ENCODE measurements at places on chromosomes 16 and 17.

GRCh38 chr17:12133183-12133582 is 112.5 kb downstream of the MAP2K4 start:
- no peak for DNase-seq

- DNase-seq = no peak
Measured at GRCh38 chr16:82177555-82177954, 7.5 kb upstream of the MPHOSPH6 start.

- DNase-seq = no peak
Measured at GRCh38 chr17:4249452-4250029, 14.2 kb downstream of the ANKFY1 start.

GRCh38 chr16:66422366-66422765 is 4.7 kb upstream of the BEAN1 start:
- DNase-seq = no peak

- DNase-seq = no peak
Measured at GRCh38 chr17:57288773-57289121, 32.4 kb downstream of the MSI2 start.

- peak; percentile 51 for DNase-seq
Measured at GRCh38 chr17:1736348-1737281, 6.1 kb upstream of the SERPINF2 start.

- no peak for DNase-seq
Measured at GRCh38 chr17:38328620-38329019, 15.1 kb downstream of the GPR179 start.

GRCh38 chr16:24758373-24758772 is 28.9 kb downstream of the TNRC6A start:
- DNase-seq = no peak

- no peak for DNase-seq
Measured at GRCh38 chr17:4033751-4034251, 69.6 kb upstream of the ATP2A3 start.

- DNase-seq = no peak
Measured at GRCh38 chr17:79997011-79997660, 38.5 kb downstream of the TBC1D16 start.

DNA sequence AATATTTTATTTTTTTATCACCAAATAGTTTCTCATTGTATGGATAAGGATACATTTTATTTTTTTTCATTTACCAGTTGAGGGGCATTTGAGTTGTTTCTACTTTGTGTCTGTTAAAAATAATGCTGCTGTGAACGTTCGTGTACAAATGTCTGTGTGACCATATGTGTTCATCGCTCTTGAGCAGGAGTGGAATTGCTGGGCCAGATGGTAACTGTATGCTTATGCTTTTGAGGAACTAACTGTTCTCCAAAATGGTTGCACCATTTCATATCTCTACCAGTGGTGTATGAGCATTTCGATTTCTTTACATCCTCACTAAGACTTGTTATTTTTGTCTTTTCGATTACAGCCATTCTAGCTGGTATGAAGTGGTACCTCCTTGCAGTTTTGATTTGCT is 212.5 kb upstream of the N4BP1 start:
- DNase-seq = no peak

GRCh38 chr16:23174622-23175021 is 7.9 kb upstream of the SCNN1G start:
- DNase-seq = no peak

GRCh38 chr16:72787130-72787513 is 260.8 kb downstream of the ZFHX3 start:
- no peak for DNase-seq

DNA sequence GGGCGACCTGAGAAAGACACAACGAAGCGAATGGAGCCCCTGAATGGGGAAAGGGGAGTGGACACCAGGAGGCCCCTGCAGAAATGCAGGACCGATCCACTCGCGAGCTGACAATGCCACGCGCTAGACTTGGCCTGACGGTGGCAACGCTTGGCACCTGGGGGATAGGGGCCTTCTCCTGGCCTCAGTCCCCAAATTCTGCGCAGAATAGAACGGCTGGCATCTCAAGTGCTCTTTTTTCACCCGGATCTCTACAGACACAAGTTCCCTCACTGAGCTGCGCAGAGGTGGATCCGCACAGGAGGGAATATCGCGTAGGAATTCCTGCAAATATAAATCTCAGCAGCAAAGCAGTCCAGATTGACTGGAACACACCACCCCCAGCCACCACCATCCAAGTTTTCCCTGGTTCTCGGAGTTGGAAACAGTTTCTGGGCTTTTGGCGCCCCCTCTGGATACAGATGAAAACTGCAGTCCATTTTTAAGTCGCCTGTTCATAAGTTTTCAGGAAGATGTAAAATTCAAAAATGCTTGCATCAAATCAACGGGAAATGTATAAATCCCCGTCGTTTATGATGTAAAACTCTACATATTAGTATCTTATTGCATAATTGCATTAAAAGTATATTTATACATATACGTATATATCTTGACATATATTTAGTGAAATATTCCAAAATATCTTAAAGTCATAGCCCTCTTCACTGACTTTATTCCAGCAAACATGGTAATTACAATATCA is 2.3 kb upstream of the SOX9 start:
- peak; percentile 90 for DNase-seq

GRCh38 chr16:23248261-23249194 is 53.6 kb upstream of the SCNN1B start:
- DNase-seq = no peak

DNA sequence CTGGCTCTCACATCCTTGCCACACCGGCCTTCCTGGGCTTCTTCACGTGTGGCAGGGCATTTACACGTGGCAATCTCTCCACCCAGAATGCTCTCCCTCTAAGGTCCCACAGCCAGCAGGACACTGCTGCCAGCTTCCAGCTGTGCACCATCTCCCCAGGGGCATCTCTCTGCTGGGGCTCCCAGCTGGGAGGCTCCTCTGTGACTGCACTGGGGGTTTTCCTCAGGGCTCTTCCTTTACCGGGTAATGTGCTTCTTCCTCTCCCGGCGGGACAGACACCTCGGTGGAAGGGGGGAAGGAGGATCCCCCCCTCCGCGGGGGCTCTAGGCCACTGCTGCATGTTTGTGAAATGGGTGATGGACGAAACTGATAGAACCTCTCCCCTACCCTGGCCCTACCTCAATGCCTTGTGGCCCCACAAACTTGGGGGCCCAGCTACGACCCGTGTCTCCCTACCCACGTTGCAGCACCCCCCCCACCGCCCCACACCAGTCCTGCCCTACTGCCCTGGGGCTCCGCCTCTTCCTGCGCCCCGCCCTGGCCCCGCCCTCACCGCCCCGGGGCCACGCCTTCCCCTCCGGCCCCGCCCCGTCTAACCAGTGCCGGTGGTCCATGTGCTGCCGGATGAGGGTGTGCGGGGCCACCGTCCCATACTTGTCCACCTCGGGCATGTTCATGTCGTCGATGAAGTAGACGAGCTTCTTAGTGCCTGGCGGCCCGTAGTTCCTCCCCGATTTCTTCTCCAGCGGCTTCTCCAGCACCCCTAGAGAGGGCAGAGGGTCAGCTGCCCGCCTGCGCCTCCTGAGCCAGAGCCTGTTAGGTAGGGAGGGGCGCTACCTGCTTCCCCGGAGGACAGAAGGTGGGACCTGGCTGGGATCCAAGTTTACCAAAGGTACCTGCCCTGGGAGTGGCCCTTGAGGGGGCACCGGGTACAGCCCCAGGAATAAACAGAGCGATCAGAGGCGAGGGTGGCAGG is 92.6 kb downstream of the DNAH17 start:
- no peak for DNase-seq

- no peak for DNase-seq
Measured at GRCh38 chr17:12859520-12859919, 70.2 kb downstream of the ARHGAP44 start.

DNA sequence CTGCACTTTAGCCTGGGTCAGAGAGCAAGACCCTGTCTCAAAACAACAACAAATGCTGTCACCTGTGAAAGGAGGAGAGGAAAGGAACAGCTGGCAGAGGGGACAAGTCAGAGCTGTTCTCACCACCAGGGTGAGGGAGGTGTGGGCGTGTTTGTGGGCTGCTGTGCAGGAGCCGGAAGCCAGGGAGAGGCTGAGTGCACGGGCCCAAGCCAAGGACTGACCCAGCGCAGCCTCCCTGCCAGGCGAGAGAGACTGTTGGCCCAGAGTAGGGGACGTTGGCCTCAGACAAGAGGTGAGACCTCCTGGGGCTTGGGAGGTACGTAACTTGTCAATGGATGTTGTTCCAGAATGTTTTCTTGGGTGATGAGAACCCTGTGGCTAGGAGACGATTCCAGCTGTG is 10.7 kb downstream of the SPNS2 start:
- DNase-seq = no peak

DNA sequence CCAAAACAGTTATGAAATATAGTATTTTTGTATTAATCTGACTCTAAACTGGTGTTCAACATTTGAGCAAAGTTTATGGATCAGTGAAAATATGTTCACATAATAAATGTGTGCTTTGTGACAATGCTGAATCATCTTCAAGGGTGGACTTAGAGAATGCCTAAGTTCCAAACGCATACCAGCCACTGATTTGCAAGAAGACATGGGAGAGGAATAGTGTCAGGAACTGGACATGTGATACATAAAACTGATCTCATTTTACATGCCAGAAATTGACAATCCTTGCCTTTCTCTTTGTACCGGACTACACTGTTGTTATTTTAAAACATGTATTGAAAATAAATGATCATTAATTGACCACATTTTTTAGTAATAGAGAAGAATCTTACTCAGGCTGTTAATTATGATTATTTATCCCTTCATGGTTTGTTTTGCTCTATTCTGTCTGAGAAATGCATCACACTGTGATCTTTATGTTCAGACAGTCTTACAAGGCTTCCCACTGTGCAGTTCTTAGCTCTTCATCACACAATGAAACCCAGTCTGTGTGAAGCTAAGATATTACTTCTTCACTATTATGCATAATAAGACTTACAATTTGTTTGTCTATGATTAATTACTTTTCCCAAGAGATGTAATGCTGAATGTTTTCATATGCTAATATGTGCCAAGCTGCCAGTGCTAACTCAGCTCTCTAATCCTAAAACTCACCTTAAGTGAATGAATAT is 1180.6 kb upstream of the CDH8 start:
- DNase-seq = no peak

DNA sequence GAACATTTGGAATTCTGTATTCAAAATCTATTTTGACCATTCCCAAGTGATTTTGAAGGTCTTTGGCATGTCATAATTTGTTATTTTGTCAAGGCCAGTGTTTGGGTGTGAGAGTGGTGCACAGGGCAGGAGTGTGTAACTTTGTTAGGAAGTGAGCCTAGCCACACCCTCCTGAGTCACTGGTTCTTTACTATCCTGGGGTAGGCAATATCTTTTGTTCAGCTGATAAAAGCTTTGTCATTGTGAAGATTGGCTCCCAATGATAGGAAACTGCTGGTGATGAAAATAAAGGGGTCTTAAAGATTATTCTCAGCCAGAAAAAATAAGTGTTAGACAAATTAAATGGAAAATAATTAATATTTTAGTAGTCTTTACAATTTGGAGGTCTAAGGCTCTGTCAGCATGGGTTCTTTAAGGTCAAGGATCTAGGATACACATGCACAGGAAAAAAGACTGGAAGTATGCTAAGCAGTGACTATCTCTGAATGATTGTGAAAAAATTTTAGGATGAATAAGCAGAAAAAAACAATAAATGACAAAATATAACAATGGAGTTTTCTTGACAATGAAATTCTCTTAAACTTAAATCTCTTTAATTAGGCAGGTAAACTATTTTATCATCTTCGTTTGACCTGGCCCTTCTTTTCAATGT is 5.1 kb downstream of the UBN1 start:
- DNase-seq = no peak

GRCh38 chr17:80116276-80116920 is 15.0 kb downstream of the GAA start:
- DNase-seq = no peak

GRCh38 chr17:69176457-69176795 is 34.7 kb upstream of the ABCA6 start:
- no peak for DNase-seq

DNA sequence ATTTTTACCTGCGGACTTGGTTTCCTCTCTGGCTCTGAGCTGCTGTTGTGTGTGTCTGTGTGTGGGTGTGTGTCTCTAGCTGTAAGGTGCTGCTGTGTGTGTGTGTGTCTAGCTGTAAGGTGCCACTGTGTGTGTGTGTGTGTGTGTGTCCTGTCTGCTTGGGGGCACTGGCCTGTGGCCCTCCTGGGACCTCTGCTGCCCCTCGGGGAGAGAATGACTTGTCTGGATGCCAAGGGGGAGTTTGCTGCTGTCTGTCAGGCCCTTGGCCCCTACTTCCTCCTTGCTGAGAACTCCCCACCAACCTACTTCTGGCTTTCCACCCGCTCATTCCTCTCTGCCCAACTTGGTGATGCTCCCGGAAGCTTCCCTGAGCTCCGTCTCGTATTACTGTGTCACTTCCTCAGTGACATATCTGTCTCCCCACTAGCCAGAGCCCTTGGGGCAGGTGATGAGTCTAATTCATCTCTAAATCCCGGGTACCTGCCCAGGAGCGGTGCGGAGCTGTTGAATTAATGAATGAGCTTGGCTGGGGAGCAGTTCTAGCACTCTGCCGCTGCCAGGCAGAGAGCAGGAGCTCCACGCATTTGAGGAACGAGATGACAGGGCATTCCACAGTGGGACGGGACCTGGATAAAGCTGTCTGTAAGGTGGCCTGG is 3.5 kb upstream of the LASP1NB start:
- no peak for DNase-seq

DNA sequence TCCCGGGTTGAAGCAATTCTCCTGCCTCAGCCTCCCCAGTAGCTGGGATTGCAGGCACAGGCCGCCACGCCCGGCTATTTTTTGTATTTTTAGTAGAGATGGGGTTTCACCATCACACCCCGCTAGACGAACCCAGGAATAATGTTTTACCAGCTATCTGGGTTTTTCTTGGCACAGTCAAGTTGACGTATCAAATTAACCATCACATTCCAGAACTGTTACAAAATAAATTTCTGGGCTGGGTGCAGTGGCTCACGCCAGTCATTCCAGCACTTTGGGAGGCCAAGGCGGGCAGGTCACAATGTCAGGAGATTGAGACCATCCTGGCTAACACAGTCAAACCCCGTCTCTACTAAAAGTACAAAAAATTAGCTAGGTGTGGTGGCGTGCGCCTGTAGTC is 501.2 kb downstream of the SHISA9 start:
- no peak for DNase-seq

- peak; percentile 62 for DNase-seq
Measured at GRCh38 chr17:7383742-7384488, 3.0 kb downstream of the TNK1 start.
